Nucleus accumbens (tissue), 56 donors: ENCODE measurements at places on chromosomes 5 and 9.

- DNase-seq: no peak
These were observed 77.7 kb downstream of the NR6A1 start for GRCh38 chr9:124693403-124693802.

GRCh38 chr5:152505442-152506042 is 100.5 kb upstream of the NMUR2 start:
- peak; percentile 74 for DNase-seq

DNA sequence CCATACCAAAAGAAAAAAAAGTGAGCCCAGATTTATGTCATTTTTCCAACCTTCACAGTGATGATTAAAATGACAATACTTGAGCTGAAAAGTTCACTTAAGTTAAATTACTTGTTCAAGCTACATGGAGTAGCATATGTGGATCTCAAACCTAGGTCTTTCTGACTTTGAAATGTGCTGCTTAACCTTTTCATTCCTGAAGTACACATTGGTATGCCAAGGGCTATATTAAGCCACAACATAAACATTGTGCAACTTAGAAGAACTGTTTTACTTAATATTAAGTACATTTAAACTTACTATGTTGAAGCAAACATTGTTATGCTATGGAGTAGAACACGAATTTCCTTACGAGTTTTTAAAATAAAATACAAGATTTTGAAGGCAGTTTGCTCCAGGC is 105.0 kb downstream of the GIN1 start:
- DNase-seq: no peak

GRCh38 chr5:126499853-126500342 is 76.7 kb downstream of the GRAMD2B start:
- no peak for DNase-seq

DNA sequence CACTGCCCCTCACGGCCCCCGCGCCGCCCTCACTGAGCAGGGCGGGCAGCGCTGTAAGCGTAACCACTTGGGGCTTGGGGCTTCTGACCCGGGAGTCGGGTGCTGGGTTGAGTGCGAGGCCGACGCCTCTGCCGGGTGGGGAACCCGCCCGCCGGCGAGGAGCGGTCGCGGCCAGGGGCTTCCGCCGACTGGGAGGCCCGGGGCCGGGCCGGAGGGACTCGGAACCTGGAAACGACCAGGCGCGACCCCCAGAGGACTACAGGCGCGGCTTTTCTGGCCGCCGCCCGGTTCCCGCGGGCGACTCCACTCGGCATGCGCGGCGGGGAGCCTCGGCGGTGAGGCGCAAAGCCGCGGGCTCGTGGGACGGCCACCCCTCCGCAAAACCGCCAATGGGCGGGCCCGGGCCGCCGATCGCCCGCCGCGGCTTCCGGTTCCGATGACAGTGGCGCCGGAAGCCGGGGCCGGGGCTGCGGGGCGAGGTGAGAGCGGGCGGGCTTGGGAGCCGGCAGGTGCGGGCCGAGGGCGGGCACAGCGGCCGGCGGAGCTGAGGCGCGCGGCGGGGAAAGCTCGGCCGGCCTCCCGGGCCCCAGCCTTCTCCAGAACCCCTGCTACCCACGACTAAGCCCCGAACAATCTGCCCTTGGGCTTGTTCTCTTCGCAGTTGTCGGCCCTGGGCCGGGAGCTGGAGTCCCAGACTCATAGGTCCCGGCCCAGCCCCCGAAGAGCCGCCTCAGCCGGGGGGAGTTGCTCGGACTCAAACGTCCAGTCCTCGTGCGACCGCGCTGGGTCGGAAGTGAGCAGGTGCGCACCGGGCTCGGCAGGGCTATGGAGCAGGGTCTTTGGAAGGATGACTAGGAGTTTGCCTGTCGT is at the start of gene RMND5B:
Gene RMND5B, plus strand, starts transcription at position 439 of the 870 bp plus-strand sequence. CDS start 7,106 bp downstream, outside the sequence.
- DNase-seq: peak; percentile 66

DNA sequence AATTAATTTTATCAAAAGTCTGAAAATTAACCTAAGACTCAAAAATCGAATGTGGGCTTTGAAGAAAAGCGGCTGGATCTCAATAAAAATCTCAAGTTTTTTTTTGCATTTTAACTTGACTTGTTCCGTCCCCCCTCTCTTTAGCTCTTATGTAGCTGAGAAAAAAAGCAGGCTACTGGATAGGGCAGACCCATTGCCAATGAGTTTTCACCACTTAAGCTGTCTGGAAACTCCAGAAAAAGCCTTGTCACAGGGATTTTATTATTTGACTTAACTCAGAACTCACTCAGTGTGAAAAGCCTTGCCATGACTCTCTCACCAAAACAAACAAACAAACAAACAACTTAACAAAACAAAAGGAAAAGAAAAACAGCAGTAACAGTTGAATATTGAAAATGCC is 247.4 kb downstream of the CDH9 start:
- no peak for DNase-seq

DNA sequence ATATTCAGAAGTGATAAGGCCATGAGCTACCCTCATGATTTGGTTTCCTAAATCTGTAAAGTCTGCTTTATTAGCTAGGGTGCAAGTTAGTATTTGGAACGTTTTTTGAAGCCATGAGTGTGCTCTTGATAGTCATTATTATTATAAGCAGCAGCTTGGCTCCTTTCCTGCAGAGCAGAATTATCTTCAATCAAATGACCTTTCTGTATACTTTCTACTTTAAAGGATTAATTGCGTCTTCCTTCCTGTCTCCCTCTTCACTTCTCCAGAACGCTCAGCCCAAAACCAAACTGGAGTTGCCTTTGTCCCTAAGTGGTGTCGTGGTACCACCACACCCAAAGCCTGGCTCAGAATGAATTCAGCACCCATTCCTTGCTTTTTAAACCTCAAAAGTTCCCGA is 211.3 kb downstream of the ARHGAP26 start:
- no peak for DNase-seq

DNA sequence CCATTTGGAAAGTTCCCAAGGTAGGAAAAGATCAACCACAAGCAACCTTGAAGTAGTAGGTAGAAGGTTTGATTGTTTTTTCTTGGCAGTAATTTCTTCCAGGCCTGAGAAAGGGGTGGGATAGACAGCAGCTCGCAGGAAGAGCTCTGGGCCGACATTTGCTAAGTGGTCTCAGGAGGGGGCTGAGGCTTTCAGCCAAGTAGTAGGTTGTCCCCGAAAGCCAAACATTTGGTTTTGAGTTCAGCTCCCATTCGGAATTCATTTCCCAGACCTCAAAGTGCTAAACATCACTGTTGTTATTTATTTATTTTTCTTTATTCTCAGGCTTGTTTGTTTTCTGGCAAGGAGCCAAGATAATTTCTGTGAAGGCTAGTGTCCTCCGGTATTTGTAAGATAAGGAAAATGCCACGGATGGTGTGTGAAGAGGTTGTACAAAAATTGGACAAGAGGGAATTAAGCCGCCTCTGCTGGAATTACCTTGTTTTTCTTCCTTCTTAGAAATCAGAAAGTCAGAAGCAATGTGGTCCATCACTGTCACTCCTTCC is 112.1 kb downstream of the KIF4B start:
- no peak for DNase-seq

GRCh38 chr9:26812217-26812616 is 80.4 kb downstream of the CAAP1 start:
- DNase-seq: no peak

DNA sequence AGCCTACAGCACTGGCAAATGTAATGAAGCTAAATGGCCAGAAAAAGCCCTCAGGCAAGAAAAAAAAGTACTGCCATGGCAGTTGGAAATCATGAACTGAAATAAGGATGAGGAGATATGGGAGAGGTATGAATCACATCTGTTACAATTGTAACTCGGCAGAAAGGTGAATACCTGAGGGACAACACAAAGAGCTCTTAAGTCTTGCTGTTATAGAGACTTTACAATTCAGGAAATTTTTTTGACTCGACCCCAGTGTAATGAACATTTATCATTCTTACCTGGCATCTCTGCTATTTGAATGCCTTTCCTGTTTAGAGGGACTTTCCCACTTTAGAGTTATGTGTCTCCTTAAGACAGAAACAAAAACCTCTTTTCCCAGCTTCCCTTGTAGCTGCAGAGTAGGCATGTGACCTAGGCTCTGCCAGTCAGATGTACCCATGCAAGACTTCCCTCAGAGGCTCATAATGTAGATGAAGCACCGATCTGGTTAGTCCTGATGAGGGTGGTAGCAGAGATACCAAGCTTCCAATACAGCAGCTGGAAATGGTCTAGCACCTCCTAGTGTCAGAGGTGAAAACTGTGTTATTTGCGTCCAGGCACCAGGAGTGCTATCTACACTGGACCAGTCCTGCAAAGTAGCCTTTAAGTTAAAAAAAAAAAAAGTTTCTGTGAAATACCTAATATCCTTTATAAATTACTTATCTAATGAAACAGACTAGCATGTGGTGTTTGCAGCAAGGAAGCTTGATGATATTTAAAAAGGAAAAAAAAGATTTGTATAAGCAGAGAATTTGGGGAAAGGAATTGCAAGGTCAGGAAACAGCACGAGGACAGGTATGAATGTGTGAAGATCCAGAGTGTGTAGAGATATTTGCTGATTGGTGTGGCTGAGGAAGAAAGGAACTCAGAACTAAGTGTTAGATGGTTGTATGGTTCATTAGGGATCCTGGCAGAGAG is 146.9 kb upstream of the SLC1A3 start:
- DNase-seq: no peak

DNA sequence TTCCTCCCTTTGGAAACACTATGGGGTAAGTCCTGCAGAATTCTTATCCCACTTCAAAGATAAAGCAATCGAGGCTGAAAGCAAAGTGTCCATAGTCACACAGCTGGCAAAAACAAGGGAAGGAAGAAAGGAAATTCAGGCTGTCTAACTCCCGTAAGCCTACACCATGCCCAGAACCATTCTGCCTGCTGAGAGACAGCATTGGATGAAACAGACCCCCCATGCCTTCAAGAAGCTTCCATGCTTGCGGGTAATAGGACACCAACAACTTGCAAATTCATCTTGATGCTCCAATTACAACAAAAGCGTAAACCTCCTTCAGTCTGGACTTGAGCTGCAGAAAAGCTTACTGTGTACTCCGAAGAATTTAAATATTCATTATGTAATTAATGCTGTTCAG is 181.1 kb upstream of the WWC1 start:
- no peak for DNase-seq

DNA sequence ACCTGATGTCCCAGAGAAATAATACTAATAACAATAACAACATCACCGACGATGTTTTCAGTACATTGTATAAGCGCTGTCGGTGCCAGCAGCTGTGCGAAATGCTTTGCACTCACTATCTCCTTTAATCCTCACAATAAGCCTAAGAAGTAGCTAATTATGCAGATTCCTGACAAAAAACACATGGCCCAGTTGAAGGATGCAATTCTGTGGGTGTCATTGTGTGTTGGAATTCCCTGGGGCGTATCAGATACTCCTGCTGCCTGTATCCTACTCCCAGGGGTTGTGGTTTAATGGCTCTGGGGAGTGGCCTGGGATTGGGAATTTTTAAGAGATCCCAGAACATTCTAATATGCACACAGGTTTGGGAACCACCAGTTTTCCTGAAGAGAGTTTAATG is 154.0 kb downstream of the RGS3 start:
- DNase-seq: no peak

GRCh38 chr5:180103487-180104167 is 32.1 kb upstream of the RNF130 start:
- no peak for DNase-seq

DNA sequence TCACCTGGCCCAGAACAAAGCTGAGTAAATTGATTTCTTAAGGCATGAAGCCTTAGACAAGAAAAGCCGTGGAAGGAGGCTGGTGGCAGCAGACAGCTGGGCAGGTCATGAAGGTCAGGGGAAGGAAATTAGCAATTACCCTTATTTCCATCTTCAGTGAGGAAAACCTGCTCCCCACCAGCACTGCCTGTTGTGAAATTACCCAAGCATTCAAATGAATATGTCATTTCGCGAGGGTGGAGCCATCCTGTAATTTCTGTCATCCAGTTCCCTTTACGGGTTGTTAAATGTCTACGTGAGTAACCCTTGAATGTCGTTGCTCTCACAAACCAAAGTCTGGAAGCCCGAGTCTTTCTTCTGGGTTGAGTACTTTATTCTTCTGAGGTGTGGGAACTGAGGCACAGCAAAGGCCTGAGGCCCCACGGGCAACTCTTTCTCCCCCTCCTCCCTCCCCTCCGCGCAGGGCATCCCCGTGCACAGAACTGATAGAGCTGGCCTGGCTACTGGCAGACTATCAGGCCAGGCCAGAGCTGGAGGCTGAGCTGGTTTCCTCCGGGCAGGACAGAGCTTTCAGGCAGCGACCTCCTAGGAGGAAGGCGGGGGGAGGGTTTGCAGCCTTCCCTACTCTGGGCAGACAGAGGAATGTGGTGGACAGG is 22.0 kb upstream of the AK3 start:
- DNase-seq: no peak

- DNase-seq: no peak
These were observed 5.7 kb downstream of the RCL1 start for GRCh38 chr9:4798281-4799032.

DNA sequence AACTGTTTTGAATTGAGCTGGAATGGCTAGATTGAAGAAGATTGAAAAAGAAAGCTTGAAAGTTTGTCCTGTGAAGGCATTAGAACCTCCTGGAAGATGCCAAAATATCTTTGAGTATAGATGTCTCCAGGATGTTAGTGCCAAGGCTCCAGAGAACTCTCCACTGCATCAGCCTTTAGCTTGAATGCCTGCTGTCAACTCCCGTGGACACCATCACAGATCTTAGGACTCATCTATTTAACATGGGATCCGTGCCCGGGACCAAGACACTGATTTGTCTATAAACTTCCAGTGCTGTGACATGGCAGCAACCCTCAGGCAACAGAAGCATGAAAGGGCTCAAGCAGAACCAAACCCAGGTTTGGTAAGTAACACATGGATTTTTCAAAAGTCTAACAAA is 670.9 kb upstream of the ST8SIA4 start:
- DNase-seq: no peak

DNA sequence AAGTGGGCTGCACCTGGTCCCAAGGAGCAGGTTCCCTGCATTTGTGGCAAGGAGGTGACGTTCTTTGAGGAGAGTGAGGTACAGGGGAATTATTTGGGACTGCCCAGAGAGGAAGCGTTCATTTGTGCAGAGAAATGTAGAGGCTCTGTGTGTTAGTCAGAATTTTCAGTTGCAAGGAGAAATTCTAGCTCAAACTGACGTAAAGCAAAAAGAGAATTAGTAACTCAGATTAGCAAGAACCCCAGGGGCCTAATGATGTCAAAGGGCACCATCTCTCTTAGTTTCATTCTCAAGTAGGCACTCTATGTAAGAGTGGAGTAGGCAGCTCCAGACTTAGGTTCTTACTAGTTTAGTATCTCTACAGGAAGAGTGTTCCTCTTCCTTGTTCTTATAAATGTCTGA is 2.4 kb upstream of the TXN start:
- DNase-seq: no peak

- DNase-seq: no peak
These were observed 5.2 kb downstream of the SURF2 start for GRCh38 chr9:133361507-133362092.

- no peak for DNase-seq
These were observed 9.1 kb downstream of the ZCCHC9 start for GRCh38 chr5:81310402-81311063.

DNA sequence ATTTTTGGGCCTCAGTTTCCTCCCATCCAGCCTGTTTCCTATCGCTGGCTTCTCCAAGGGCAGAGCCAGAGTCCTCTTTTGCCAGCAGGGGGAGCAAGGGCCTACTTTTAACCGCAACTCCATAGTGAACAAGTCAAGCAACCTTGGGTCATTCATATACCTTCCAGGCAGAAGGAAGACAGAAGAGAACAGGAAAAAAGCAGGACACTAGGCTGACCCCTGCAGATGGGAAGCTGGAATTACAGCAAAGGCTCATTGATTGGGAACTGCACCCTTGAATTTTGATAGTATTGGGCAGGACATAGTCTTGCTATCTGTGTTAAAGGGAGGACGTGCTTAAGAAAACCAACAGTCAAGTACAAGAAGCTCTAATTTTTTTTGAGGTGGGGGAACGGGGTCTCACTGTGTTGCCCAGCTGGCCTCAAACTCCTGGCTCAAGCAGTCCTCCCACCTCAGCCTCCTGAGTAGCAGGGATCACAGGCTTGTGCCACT is 30.1 kb downstream of the QRFP start:
- peak; percentile 41 for DNase-seq
